ENCODE measurements at places on chromosomes 5 and 9. TPM values are rescaled to one million over a fixed set of nuclear protein-coding genes. Genes with fewer than 3 reads are reported as not detected.

DNA sequence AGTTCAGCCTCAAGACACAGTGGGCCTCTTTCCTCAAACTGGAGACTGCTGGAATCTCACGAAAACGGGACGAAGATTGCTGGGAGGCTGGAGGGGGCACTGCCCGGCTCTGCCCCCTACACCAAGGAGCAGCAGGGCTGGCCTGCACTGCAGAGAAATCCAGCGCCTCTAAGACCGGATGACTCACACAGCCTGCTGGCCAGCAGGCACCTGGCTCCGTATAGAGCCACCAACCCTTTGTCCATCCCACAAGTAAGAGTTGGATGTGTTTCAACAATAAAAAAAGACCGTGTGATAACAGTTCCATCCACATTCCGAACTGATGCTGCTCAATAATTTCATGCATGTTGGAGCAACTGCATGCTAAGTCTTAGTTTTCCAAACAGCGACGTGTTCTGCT is 11.5 kb downstream of the CCDC127 start:
- peak; percentile 45 for DNase-seq

- DNase-seq, result no peak
These were observed 720 bp downstream of the NOTCH1 start for GRCh38 chr9:136544964-136545691.

SMIM33 gene
- not detected for total RNA-seq

PCDHGC4 gene
- total RNA-seq, result 1.6 TPM

- peak; percentile 6 for DNase-seq
These were observed 228.4 kb downstream of the ATPSCKMT start for GRCh38 chr5:10021248-10021647.

- no peak for DNase-seq
These were observed 176.3 kb downstream of the TLE1 start for GRCh38 chr9:81513059-81513458.

DNA sequence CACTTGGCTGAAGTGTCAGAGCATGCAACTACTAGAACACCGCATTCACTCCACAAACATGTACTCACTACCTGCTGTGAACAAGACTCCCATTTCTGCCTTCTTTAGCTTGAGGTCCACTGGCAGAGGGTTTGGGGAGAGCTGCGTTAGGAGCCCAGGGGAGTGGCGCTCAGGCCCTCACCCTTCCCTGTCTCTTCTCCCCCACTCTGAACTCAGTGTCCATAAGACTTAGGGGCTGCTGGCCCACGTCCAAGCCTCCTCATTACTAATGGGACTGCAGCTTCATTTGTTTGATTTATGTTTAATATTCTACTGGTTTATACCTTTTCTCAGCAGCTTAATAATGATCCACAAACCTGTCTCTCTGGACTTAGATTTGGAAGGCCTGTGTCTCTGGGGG is 70.9 kb downstream of the HSPA4 start:
- no peak for DNase-seq

N4BP3 gene
- under 0.01 TPM for total RNA-seq

ZNF300 gene
- 7.5 TPM for total RNA-seq

DNA sequence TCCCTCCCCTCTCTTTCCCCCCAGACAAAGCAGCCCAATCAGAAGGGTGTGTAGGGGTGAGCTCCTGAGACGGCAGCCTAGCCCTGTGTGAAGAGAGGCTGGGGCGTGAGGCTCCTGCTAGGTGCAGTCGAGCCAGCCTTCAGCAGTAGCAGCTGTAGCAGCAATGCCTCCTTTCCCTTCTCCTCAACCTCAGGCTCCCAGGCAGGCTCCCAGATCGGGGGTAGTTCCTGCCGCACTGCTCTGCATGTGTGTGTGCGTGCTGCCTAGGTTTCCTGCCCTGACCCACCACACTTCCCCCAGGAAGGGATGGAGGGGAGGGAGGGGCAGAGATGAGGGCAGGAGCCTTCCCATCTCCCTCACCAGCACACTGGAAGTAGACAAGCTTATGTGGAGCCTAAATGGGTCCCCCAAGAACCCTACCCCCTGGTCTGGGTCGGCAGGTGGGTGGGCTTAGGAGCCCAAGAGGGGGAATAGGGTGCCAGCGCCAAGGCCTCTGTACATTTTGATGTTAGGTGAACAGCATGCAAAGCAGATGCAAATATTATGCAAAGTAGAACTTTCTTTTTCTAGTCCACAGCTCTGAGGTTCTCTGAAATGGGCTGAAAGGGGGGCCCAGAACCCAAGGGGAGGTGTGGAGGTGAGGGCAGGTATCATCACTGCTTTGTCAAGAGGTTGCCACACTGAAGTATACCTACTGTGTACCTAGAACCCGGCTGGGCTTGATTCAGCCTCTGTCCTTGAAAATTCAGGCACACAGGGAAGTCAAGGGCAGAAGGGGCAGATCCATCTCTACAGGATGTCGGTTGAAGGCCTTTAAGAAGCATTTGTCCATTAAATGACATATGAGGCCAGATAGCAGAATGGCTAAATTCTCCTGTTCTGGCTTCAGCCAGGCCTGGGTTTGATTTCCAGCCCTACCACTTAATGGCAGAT is 57.8 kb downstream of the CXXC5 start:
- DNase-seq, result no peak

- DNase-seq, result peak; percentile 72
These were observed 330.3 kb downstream of the MLLT3 start for GRCh38 chr9:20292002-20292401.

C5orf52 gene
- total RNA-seq, result not detected

GFPT2 gene
- total RNA-seq, result 20.8 TPM

DNA sequence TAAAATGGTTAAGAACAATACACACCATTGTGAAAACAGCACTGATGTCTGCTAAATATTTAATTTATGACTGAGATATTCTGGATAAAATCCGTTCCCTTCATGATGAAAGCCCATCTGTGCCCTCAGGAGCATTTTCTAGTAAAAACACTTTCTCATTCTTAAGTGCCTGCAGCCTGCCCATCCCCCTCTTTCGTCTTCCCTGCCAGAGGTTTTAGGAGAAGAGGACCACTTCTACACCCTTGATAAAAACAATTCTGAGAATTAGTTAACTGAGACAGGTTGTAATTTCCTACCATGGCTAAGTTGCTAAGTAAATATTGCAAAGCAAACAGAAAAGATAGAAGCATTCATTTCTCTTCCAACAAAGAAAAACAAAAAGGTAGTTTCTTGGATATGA is 272.6 kb downstream of the ATPSCKMT start:
- no peak for DNase-seq

GRCh38 chr5:34663771-34664496 is 7.8 kb downstream of the RAI14 start:
- no peak for DNase-seq

SPINK13 gene
- not detected for total RNA-seq

GRCh38 chr9:98251551-98251950 is 3.9 kb downstream of the TBC1D2 start:
- DNase-seq, result peak; percentile 77

IRGM gene
- not detected for total RNA-seq

- peak; percentile 79 for DNase-seq
These were observed 62.5 kb downstream of the IPO11 start for GRCh38 chr5:62475072-62475471.

DNA sequence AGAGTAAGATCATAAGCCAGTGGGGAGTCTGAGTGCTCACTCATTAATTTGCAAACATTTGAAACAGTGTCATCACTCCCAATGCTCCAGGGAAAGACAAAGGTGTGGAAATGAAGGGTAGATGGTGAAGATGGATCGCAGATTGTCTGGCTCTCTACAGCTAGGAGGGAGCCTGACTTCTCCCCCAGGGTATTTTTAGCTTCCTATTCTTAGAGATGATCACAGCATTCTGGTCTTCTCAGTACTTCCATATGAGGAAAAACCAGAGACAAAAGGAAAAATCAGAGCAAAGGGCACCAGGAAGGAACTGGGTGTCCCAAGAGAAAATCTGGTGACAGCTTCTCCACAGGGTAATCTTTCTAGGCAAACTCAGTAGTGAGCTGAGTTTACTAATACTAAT is 401.9 kb upstream of the GRIA1 start:
- no peak for DNase-seq

DNA sequence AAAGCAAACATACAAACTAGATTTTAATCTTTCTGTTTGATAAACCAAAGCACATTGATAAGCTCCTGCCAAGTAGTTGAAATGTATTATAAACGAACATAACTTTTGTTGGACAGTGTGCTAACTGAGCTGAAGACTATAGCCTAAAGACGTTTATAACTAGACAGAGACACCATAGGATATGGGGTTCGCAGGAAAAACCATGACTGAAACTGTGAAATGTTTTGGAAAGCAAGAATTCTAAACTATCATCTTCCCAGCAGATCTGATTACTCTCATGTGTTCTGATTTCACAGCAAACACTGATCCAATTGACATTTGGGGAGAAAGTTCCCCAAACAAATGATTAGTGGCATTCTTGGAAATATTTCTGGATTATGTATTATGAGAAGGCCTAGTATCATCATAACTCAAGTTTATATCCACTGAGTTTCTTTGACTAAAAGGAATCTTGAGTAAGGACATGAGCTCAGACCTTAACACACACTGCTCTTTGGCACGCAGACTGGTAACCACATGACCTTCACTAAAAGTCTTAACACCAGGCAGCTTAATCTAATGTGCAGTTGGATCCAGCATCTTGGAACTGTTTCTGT is 375.2 kb downstream of the ZNF608 start:
- peak; percentile 4 for DNase-seq

DNA sequence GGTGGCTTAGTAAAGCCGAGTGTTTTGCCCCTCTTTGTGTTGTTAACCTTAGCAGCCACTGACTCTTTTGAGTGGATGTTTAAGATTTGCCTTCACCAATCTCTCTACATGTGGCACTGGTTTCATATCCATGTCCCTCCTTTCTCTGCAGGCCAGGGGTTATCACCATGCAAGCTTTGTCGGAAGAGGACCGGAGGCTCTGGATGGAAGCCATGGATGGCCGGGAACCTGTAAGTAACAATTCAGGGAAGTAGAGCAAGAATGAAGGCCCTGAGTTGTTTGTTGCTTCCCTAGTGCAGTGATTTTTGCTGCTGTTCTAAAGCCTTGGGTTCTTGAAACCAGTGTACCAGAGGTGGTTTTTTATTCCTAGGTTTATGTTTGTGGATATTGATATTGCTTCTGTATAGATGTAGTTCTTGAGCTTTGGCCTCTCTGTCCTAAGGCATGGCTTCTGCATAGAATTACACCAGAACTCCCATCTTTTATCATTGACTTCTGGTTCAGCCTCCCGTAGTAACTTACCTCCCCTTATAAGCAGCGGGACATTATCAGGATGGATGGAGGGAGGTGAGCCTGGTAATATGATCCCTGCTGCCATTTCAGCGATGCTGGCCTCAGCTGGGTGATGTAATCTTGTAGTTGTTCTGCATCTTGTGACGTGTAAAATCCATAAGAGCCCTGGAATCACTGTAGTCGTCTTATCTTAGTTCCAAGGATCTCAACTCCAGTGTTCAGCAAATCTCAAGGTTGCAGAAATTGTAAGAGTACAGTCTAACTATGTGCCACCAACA is 161.9 kb downstream of the ARHGAP26 start:
- DNase-seq, result no peak

GRCh38 chr9:137620048-137620405 is 1.2 kb downstream of the EHMT1 start:
- no peak for DNase-seq

DNA sequence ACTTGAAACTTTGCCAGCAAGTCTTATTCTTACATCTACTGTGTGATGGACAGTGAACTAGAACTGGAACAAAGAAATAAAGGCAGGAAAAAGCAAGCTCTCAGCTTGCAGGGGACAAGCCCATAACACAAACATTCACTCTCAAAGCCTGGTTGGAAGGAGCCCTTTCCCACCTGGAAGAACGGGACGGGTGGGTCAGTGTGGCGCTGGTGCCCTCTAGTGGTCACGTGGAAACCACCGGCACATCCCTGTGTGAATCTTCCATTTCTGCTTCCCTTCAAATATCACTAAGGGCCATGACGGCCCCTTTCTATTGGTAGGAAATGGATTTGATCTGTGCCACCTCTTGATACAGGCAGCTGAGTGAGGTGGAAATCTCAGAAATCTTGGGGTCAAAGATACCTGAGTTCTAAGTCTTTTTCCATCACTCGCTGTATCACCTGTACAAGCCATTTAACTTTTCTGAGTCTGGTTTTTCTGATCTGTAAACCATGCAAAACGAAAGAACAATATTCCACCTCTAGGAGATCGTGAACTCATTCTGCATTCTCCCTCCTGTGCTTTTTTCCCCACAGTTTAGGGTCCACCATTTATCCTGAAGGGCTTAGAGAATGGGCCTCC is 211.6 kb downstream of the MSX2 start:
- DNase-seq, result peak; percentile 30

GRCh38 chr5:41796061-41796460 is 74.2 kb downstream of the OXCT1 start:
- DNase-seq, result no peak

DNA sequence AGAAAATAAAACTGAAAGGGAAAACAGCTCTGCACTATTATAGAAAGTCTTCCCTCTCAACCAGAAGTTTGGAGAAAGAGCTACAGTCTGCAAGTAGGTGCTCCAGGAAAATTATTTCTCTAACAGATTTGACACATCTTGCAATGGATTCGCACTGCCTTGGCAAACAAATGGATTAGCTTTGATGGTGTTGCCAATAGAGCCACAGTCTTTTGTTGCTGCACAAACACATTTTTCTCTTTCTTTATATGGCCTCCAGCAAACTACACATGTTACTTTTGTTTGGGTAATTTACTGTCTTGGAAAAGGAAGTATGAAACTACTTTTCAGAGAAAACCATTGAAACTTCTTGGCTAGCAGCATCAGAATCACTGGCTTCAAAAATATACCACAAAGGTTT is 523.1 kb downstream of the EFNA5 start:
- DNase-seq, result no peak

DNA sequence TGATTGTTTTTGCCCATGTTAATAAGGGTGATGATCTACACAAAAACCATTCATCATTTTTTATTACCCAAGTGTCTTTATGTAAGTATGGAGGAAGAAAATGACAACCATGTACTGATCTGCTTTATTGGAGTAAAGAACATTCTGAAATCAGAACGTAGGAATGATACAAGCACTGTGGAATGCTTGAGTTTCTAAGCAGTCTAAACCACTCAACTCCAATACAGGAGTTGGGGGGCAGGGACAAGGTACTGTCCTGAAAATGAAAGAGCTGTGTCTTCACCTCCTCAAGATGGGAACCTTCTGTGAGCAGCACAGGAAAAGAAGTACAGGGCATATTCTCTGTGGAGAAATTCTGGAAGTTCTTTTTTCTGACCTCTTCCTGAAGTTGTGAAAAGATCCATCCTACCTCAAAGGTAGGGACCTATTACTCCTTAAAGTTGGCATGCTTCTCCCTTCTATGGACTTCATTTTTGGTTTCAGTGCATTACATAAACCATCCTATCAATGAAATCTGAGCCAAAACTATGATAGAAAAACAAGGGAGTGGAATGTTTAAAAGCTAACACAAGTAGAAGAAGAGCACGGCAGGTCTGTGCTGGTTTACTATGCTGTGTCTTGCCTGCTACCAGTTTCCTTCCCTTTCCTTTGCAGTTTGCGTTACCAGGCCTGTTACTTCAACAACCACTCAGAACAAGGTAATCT is 202.6 kb downstream of the SEMA5A start:
- peak; percentile 64 for DNase-seq
